ENCODE measurements at places on chromosomes 7 and 10.

DNA sequence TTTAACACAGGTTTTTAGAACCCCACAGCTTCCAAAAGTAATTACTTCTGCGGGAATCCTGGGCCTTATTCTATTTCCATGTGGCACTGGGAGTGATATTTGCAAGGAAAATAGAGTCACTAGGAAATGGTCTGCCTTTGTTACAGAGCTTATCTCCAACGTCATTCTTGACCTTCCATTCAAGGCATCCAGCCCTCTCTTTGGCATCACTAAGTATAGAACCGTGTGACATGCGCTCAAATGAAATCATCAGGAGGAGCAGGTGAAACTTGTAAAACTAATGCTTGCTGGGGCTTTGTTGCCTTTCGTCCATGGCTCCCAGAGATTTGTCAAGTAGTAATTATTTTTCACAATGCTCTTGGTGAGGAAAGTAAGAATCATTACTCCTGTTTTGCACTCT lies 73.4 kb downstream of the PAPSS2 start:
- no peak for DNase-seq

DNA sequence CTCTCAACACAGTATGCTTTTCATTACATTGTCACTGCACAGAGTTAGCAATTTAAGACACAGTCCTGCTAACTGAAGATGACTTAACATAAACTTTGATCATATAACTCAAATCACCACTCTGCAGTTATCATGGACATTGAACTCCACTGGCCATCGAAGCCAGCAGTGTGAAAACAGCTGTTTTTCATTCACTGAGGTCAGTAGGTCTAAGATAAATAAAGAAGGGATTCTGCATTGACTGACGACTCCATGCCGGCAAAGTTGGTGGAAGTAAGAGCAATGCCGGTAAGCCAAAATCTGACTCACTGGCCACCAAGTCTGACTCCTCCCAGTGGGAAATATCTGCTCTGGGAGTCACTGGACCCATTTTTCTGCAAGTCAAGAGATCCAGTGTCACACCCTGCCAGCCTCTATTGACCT lies 449.9 kb upstream of the ANKRD30A start:
- no peak for DNase-seq

DNA sequence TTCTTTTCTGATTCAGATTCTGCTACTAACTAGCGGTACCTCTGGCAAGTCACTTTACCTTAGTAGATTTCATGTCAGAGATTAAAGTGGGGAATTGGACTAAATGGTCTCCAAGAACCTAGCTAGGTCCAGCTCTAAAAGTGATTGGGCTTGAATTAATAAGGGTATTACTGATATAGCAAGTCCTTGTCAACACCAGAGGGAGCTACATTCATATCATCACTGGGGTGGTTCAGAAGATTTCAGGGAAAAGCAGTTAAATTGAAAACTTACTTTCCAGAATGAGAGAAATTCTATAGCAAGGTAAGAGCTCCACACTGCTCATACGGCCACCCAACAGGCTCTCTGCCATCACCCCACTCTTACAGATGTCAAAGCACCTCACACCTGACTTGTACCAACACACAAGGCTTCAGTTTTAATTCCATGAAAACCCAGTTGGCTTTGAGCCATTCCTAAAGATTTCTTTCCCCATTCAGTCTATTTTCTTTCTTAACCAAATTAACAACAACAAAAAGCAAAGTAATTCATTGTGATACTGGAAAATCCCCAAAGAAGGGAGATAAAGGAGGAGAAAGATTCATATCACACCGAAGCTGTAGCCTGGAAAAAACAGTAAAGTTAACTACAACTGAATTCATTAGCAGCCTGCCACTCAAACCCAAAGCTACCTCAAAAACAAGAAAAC lies 38.0 kb upstream of the SPOCK2 start:
- DNase-seq, result no peak

GRCh38 chr10:27622596-27622995 lies 118.5 kb downstream of the RAB18 start:
- DNase-seq, result no peak

DNA sequence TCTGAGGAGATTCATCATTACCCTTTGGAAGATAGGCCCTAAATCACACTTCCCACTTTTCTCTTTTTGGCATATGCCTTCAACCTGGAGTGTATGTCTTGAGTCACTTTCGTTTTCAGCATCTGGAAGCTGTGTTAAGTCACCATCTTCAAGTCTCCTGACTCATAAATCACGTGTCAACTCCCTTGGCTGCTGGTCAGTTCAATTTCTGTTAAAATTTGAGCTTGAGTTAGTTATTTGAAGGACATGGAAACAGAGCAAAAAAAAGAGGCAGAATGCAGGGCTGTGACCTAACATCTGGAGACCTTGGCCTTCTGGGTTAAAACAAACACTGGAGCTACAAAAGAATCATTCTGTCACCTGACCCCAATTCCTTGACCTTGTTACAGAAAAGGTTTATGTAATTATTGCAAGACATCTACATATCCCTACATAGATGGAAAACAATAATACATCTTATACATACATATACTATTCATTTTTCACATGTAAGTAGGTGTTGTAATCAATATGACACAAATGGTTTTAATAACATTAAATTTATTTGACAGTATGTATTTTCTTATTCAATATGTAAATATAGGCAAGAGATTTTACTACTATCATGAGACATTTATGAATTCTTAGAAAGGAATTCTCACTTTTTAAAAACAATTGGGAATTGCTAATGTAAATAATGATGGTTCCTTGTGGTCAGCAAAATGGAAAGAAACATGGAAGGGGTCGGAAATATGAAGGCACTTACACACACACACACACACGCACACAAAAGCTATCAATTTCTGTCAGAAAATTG lies 169.7 kb upstream of the PHYHIPL start:
- DNase-seq, result no peak

DNA sequence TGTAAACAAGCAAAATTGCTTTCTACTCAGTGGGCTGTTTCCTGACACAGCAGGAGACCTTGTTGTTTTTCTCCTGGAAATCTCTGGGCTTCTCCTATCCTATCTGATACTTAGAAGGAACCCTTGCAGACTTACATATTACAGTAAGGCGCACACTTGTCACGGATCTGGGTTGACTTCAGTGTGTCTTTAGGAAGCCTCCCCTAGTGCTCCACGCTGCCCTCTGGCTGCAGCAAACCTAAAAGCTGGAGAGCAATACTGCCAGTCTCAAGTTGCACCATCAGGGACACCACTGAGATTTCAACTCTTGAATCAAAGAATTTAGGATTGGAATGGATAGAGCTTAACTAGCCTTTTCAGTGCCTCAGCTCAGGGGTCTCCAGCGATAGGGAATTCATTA lies 495.3 kb downstream of the LRMDA start:
- DNase-seq, result no peak

GRCh38 chr7:91866599-91867148 lies 13.8 kb downstream of the MTERF1 start:
- DNase-seq, result no peak

DNA sequence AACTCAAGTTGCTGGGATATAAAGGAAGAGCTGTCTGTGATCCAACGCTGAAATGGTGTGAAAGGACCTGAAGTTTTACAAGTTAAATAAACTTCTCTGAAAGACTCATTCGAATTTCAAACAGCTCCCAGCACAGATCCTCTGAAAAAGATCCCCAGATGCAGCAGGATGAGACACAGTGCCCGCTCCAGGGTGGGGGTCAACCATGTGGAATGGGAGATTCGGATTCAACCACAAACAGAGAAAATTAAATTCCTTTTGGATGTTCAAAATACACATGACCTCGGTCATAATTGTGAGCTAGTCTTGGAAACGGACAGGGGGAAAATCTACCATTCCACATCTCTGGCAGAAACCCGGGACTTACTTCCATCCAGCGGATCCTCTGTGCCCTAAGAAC lies 119.6 kb downstream of the PRKAG2 start:
- no peak for DNase-seq

DNA sequence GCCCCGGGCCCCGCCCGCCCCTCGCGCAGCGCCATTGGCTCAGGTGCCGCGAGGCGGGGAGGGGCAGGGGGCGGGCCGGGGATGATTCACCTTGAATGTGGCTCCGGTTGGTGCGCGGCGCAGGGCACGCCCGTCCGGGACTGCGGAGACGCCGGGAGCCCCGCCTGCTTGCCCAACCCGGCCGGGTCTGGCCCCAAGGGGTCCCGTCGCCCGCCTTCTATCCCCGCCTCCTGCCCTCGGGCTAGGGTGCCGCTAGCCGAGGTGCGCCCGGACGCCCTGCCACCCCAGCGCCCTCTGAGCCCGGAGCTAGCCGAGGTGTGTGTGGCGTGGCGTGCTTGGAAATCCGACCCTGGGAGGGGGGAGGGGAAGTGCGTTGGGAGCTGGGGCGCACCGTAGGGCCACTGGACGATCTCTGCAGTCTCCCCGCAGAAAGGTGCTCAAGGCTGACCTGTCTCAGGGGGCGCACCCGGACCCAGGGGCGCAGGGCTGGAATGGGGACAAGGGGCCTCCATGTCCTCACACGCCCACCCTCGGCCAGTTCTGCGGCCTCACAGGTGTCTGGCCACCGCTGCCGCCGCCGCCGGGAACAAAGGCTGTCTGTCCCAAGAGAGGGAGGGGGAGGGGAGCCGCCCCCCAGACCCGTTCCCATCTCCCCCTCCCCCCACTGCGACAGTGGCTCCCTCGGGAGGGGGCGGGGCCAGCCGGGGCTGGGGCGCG lies 168.9 kb downstream of the NRF1 start:
- peak; percentile 69 for DNase-seq

GRCh38 chr7:36475381-36475780 lies 85.7 kb downstream of the ANLN start:
- DNase-seq, result no peak

DNA sequence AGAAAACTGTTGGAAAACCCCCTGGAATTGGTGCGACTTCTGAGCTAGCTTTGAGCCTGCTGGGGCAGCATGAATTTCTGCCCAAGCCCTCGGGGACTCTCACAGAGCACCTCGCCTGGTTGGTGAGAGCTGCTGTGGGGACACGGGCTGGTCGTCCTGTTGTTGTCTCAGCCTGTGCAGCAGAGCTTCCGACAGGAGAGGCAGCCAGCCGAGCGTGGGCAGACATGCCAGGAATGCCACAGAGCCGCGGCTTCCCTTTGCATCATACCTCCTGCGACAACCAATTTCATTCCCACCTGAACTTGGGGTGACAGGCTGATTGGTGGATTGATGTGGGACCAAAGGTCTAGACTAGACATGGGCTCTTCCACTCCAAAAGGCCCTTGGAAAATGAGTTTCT lies 60.2 kb upstream of the NRBF2 start:
- DNase-seq, result no peak

DNA sequence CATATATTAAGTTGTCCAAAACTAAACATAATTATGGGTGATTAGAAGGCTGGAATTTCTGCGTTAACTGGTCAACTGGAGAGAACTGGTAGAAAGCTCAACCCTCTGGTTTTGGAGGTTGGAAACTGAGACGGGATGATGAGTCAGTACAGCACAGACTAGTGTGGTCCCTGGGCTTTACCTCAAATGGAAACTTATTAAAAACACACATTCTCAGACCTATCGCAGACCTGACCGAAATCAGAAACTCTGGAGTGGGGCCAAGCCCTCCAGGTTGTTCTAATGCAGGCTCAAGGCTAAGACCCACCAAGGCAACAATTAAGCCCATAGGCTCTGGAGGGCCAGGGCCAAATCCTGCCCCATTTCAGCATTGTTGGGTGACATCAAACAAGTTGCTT lies 136.9 kb downstream of the KCNMA1 start:
- DNase-seq, result no peak

GRCh38 chr7:133504825-133505224 lies 251.9 kb downstream of the EXOC4 start:
- DNase-seq, result no peak

- no peak for DNase-seq
Observed at GRCh38 chr10:100879741-100880360, 32.9 kb upstream of the SLF2 start.

DNA sequence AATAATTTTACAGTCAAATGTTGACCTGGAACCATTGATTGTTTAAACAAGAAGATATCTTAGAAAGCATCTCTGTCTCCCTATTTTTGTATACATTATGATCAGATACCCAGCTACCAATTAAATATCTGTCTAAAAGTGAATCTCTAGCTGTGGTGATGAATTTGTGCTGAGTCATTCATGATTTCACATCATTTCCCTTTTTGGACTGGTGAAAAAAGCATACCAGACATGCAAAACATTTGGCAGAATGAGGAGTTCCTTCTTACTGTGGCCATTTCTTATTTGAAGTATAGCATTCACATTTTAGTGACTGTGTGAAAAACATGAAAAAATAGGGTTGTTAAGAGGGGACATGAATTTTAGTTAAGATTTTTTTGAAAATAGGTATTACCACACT lies 98.0 kb upstream of the GATA3 start:
- no peak for DNase-seq

- no peak for DNase-seq
Observed at GRCh38 chr7:101969997-101970585, 152.7 kb downstream of the CUX1 start.

- DNase-seq, result no peak
Observed at GRCh38 chr10:50917486-50917885, 32.1 kb upstream of the A1CF start.

DNA sequence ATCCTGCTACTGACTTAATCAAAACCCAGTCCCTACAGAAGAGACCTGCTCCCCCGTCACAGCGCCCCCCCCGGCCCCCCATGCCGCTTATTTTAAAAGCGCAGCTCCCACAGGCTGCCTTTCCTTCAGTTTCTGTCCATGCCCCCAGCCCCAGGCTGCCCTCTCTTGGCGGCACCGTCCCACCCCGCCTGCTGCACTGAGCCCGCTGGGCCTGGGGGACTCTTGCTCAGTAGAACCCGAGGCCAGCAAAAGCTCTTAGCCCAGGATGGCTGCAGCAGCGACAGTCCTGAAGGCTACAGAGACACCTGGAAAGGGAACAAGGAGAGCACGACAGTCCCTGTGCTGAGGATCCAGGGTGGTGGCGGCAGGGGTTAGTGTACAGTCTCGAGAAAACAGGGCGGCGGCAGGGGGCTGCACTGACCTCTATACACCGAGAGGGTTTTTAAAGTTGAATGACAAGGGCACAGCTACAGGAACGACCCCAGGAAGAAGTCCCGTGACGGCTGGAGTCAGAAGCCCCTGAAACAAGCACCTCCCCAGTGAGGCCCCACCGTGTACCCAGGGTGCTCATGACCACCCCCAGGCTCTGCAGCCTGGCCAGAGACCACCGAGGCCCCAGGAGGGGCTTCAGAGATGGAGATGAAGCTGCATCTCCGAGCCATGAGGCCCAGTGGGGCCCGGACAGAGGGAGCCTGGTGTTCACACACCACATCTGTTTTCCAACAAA lies 54.4 kb downstream of the ZRANB1 start:
- DNase-seq, result no peak

DNA sequence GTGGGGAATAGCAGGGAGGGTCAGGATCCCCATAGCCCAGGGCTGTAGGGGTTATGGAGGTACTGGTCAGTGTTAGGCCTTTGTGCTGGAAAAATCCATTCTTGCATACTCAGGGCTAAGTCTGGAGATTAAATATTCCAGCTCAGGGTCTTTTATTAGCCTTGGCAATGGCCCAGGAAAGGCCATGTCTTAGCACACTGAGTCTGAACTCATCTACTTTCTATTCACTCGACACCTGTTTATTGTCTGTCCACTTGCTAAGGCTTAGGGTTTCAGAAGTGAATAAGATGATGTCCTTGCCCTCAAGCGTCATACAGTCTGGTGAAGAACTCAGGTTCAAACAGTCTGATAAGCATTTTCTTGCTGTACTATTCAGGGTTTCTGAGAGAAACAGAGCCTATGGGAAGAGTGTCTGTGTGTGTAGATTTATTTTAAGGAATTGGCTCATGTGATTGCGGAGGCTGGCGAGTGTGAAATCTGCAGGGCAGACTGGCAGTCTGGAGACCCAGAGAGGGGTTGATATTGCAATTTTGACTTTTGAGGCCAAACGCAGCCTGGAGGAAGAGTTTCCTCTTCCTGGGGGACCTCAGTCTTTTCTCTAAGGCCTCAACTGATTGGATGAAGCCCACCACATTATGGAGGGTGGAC lies 135.8 kb downstream of the RAMP3 start:
- no peak for DNase-seq

All from stimulated activated CD4-positive, alpha-beta T cell treated with anti-CD3 and anti-CD28 coated beads, TNF-alpha, amount 100 ng/mL, for 4 hours (primary cell).